Aorta (tissue), 5 donors: ENCODE measurements at places on chromosomes 1 and 21. TPM values are rescaled to one million over a fixed set of nuclear protein-coding genes. Genes with fewer than 3 reads are reported as not detected.
A peak's percentile ranks its signal among the peaks of the same experiment; 100 is the strongest.

The CD34 gene
- 61.4 TPM for total RNA-seq

GRCh38 chr1:151621351-151621750 lies 9.5 kb downstream of the SNX27 start:
- H3K27me3 ChIP-seq, result no peaks in the 10 kb centered on the region
- H3K27ac ChIP-seq, result no peak overlapping the region
- no peaks in the 10 kb centered on the region for H3K4me1 ChIP-seq
- DNase-seq, result no peak
- H3K36me3 ChIP-seq, result no peaks in the 10 kb centered on the region
- no peak overlapping the region for H3K4me3 ChIP-seq

The DRAM2 gene
- 37.6 TPM for total RNA-seq

DNA sequence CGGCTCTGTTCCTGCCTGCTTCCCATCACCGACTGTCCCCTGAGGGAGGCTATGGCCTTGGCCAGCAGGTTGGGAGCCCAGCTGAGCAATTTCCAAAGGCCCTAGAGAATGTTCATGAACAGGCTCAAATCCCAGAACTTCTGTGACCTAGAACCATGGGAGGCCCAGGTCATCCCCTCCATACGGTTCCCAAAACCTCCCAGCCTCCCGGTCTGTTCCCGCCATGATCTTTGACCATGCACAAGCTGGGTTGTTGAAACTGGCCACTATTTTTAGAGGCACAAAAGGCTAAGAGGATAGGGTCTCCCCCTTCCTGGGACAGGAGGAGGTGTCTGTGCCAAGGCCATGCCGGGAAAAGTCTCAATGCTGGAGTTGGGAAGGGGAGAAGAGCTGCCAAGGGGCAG lies 27.5 kb downstream of the EPHA2 start:
- no peak overlapping the region for H3K27ac ChIP-seq
- H3K4me1 ChIP-seq, result no peaks in the 10 kb centered on the region

The GBP6 gene
- total RNA-seq, result not detected

GRCh38 chr1:39957299-39958015 lies 2.5 kb downstream of the MFSD2A start:
- no peaks in the 10 kb centered on the region for H3K4me1 ChIP-seq
- no peaks in the 10 kb centered on the region for H3K36me3 ChIP-seq
- no peaks in the 10 kb centered on the region for H3K27me3 ChIP-seq
- no peak overlapping the region for H3K27ac ChIP-seq

DNA sequence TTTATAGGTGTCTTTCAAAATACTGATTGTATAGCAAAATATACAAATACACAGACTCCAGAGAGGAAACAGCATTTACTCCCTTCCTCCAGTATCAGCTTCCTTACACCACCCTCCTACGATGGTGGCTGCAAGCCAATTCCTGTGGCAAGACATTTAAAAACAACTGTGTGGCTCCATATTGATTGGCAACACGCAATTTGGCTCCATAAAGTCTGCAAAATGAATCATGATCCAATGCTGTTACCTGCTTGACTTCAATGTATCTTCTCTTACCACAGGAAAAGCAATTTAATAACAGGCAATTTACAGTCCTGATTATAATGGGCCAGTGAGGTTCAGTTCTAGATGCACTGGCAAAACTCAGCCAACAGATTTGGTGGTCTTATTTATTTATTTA lies 19.7 kb upstream of the ATP6V1G3 start:
- H3K4me3 ChIP-seq, result no peak overlapping the region
- peak; percentile 48 for DNase-seq
- no peaks in the 10 kb centered on the region for H3K36me3 ChIP-seq
- H3K27ac ChIP-seq, result no peak overlapping the region
- H3K27me3 ChIP-seq, result no peaks in the 10 kb centered on the region
- no peaks in the 10 kb centered on the region for H3K4me1 ChIP-seq

GRCh38 chr1:43279666-43280065 lies 5.7 kb downstream of the C1orf210 start:
- DNase-seq, result peak; percentile 42
- no peak overlapping the region for H3K27ac ChIP-seq
- H3K36me3 ChIP-seq, result no peaks in the 10 kb centered on the region
- H3K4me3 ChIP-seq, result no peak overlapping the region
- no peaks in the 10 kb centered on the region for H3K4me1 ChIP-seq
- H3K27me3 ChIP-seq, result no peaks in the 10 kb centered on the region

GRCh38 chr1:16017461-16018303 lies at the start of gene HSPB7:
Gene HSPB7 (minus strand): TSS chr1:16018043. CDS start chr1:16017963, 80 bp downstream.
- H3K27ac ChIP-seq, result peak within 1 kb of the TSS; percentile 99
- DNase-seq, result peak; percentile 94
- no peaks in the 10 kb centered on the region for H3K27me3 ChIP-seq
- H3K4me1 ChIP-seq, result peaks cover 2% of the 10 kb centered on the region

DNA sequence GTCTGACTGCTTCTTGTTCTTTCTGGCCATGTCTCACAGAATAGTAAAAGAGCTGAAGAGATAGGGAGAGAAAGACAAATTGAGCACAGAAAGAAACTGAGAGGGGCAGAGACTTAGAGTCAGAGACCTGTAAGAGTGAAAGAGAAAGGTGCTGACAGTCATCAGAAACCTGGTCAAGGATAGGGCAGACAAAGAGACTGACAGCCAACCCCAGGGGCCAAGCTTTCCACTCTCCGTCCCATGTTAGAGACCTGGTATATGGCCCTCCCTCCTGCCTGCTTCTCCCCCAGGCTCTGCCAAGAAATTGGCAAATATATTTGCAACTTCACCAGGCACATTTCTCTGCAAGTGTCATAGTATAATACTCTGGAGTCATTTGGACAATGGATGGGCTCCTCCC lies 64.6 kb downstream of the RHBG start:
- no peaks in the 10 kb centered on the region for H3K4me1 ChIP-seq
- no peak for DNase-seq
- no peak overlapping the region for H3K27ac ChIP-seq
- H3K36me3 ChIP-seq, result no peaks in the 10 kb centered on the region
- H3K4me3 ChIP-seq, result no peak overlapping the region
- no peaks in the 10 kb centered on the region for H3K27me3 ChIP-seq

DNA sequence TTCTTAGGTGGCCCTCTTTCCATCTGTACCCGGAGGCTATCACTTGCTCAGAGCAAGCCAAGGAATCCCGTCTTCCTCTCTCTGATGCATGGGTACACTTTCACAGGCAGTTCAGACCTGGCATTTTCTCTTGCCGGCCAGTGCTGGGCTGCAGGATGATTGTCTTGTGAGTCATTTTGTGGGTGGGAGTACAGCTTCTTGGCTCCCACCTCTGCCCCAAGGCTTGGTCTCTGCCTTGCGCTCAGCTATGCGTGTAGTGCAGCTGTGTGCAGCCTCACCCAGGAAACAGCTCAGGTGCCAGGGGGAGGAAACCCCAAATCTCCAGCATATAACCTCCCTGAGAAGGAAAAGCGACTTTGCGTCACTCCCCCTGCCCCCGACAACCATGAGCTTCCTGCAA lies 3.9 kb upstream of the AJAP1 start:
- no peaks in the 10 kb centered on the region for H3K27me3 ChIP-seq
- H3K4me1 ChIP-seq, result no peaks in the 10 kb centered on the region
- H3K36me3 ChIP-seq, result no peaks in the 10 kb centered on the region
- peak; percentile 15 for DNase-seq
- no peak overlapping the region for H3K4me3 ChIP-seq
- H3K27ac ChIP-seq, result no peak overlapping the region

DNA sequence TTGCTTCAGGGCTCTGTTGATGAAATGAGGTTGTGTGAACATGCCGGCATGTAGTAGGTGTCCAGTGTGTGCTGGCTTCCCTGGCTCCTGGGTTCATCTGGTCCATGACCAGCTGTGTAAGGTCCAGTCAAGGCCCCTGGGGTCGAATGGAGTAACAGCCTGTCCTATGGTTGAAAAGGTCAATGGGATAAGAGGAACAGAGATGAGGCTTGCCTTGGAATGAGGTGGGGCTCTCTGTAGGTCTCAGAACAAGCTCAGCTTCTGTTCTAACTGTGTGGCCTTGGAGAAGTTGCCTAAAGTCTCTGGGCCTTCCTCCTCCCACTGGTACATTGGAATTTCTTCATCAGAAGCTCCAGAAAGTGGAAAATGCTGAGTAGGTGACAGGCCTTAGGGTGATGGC lies 26.6 kb downstream of the RPS6KA1 start:
- DNase-seq, result no peak
- H3K36me3 ChIP-seq, result no peaks in the 10 kb centered on the region
- no peaks in the 10 kb centered on the region for H3K27me3 ChIP-seq
- H3K27ac ChIP-seq, result no peak overlapping the region
- H3K4me1 ChIP-seq, result no peaks in the 10 kb centered on the region

GRCh38 chr1:77552626-77553025 lies 129.8 kb downstream of the ZZZ3 start:
- no peaks in the 10 kb centered on the region for H3K36me3 ChIP-seq
- H3K4me3 ChIP-seq, result no peak overlapping the region
- H3K27me3 ChIP-seq, result no peaks in the 10 kb centered on the region

GRCh38 chr1:27114546-27114945 lies 40.4 kb downstream of the SLC9A1 start:
- no peak overlapping the region for H3K27ac ChIP-seq
- H3K4me1 ChIP-seq, result peaks cover 4% of the 10 kb centered on the region
- H3K36me3 ChIP-seq, result no peaks in the 10 kb centered on the region
- H3K4me3 ChIP-seq, result no peak overlapping the region

- no peaks in the 10 kb centered on the region for H3K36me3 ChIP-seq
- no peaks in the 10 kb centered on the region for H3K4me1 ChIP-seq
- no peak for DNase-seq
- no peak overlapping the region for H3K4me3 ChIP-seq
Measured at GRCh38 chr1:234670967-234671626, 61.1 kb upstream of the IRF2BP2 start.

The GPX7 gene
- 9.7 TPM for total RNA-seq

The H3-3A gene
- 349 TPM for total RNA-seq

GRCh38 chr1:177558372-177558771 lies 387.6 kb downstream of the BRINP2 start:
- H3K4me1 ChIP-seq, result no peaks in the 10 kb centered on the region
- H3K27ac ChIP-seq, result no peak overlapping the region
- no peak overlapping the region for H3K4me3 ChIP-seq
- H3K27me3 ChIP-seq, result no peaks in the 10 kb centered on the region

DNA sequence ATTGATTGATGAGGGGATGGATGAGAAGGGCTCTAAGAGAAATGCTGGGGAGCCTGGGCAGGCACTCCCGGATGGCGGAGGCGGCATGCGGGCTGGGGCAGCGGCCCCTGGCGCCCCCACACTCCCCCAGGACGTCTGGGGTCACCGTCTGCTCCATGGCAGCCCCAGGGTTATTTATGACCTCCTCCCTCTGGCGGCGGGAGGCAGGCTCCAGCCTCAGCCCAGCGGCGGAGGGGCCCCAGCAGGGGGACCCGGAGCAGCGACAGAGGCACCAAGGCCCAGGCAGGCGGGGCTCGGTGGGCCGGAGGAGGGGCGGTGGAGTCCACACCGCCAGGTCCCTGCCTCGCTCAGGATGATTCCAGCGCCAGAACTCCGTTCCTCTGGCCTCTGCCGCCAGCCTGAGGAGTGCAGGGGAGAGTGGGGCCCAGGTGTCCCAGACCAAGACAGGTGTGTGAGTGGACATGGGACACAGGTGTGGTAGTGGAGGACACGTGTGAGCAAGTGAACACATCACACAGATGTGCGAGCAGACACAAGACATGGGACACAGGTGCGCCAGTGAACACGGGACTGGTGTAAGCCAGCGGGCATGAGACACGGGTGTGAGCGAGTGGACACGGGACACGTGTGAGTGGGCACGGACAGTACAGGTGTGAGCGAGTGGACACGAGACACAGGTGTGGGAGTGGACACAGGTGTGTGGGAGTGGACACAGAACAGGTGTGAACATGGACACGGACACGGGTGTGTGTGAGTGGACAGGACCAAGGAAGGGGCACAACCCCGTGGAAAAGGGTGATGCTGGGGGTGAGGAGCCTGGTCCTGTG lies 2.5 kb upstream of the SAMD11 start:
- H3K4me3 ChIP-seq, result no peak overlapping the region
- no peak overlapping the region for H3K27ac ChIP-seq
- H3K27me3 ChIP-seq, result no peaks in the 10 kb centered on the region
- no peaks in the 10 kb centered on the region for H3K36me3 ChIP-seq
- H3K4me1 ChIP-seq, result no peaks in the 10 kb centered on the region
- DNase-seq, result peak; percentile 91

DNA sequence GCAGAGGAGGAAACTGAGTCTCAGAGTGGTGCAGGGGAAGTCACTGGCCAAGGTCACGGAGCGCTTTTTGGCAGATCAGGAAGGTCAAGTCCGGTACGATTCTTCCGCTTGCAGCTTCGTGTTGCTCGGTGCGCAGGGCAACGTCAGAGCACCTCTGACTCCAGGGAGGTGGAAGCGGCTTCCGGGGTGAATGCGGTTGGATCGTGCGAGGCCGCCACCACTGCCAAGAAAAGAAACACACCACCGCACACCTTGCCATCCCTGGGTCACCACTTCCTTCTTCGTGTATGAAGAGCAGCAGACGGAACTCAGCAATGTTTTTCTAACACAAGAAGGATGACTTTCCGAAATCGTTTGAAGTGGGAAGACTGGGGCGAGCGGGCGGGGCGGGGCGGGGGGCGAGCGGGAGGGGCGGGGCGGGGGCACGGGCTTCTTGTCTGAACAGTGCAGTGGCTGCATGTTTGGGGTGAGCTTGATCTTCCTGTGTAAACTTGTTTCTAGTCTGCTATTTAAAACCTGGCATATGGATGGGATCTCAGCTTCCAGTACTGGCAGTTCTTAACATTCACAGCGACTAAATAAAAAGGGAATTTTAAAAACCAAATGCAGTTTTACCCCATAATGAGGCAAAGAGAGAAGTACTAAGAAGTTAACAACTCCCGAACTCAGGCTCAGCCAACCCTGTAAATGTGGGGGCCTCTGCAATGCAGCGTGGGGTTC lies 300.0 kb downstream of the RRAGC start:
- H3K27me3 ChIP-seq, result no peaks in the 10 kb centered on the region
- peak overlapping the region; percentile 24 for H3K4me3 ChIP-seq
- DNase-seq, result peak; percentile 62
- H3K36me3 ChIP-seq, result no peaks in the 10 kb centered on the region
- no peaks in the 10 kb centered on the region for H3K4me1 ChIP-seq
- H3K27ac ChIP-seq, result no peak overlapping the region

The DMBX1 gene
- total RNA-seq, result not detected

The LEFTY2 gene
- total RNA-seq, result 4.6 TPM

The YTHDF2 gene
- 46.5 TPM for total RNA-seq

The KMO gene
- total RNA-seq, result 2.5 TPM

The ASPM gene
- total RNA-seq, result 1.6 TPM
